ENCODE measurements at places on chromosomes 6 and 20.
A peak's percentile ranks its signal among the peaks of the same experiment; 100 is the strongest.

DNA sequence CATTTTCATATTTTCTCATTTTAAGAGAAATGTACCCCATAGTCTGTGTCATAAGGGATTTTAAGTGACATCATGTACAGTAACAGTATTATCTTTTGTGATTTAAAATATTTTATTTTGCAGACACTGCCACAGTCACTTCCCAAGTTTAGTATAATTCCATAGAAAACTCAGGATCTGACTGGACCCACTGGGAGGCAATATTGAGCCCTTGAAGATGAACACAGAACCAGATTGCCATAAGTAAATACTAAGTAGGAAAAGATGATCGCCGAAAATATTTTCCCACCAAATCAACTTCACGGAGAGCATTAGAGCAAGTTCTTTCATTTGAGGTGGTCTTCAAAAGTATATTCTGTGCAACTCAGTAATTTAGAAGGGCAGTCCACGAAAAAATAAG lies 17.6 kb upstream of the PKHD1 start:
- DNase-seq, result no peak

GRCh38 chr6:32974016-32974333 lies 5.6 kb downstream of the BRD2 start:
- no peak for DNase-seq

- peak; percentile 27 for DNase-seq
These were observed 765 bp upstream of the NKAIN2 start for GRCh38 chr6:123802697-123803503.

- DNase-seq, result no peak
These were observed 223.5 kb downstream of the CDKAL1 start for GRCh38 chr6:20757761-20758160.

- DNase-seq, result no peak
These were observed 103.5 kb downstream of the TINAG start for GRCh38 chr6:54411767-54412166.

DNA sequence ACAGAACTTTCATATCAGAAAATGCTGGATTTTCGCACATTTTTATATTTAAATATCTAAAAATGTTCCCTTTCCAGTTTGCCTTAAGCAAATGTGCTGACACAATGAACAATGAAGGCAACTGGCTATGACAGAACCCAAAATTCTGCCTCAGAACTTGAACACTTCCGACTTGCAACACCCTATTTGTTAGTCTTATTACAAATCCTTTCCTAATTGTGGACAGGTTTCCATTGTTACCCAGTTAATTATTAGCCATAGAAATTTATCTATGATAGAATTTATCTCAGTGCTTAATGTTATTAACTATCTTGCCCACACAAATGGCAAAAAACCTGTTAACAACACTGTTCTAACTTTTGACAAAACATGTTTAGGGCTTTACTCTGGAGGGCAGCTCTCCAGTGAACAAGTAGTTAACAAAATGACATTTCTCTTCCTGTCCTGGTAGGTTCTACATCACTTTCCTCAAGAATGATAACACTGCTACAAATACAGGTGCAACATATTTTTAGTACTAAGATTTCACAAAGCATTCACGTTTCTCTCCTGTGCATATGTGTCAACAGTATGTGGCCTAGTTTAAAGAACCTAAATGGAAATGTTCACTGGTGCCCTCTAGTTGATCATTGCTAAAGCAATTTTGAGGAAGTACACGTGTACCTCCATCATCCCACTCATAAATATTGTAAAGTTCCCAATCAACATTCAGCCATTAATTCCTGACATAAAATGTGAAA lies 58.4 kb downstream of the HIVEP2 start:
- DNase-seq, result no peak
